ENCODE measurements at places on chromosomes 4 and X. TPM values are rescaled to one million over a fixed set of nuclear protein-coding genes. Genes with fewer than 3 reads are reported as not detected.

The ATOH1 gene
- not detected for total RNA-seq

The MAGEC1 gene
- total RNA-seq: not detected

The NCAPG gene
- total RNA-seq: 15.6 TPM

GRCh38 chr4:90546114-90546513, 418.9 kb downstream of the CCSER1 start:
- no peak for DNase-seq

DNA sequence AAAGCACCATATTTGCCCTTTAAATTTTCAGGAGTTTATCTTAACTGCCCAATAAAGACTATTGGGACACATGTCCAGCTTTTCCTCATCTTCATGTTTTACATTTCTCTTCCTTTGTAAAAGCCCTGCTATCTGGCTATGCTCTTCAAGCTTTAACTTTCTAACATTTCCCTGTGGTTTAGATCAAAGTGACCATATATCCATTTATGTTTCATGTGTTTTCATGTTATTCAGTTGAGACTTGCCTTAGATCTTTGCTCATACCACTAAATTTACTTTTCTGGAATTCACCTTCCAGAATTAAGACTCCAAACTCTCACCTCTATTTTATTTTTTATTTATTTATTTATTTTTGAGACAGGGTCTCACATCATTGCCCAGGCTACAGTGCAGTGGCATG, 78.5 kb downstream of the EFHC2 start:
- DNase-seq: no peak

DNA sequence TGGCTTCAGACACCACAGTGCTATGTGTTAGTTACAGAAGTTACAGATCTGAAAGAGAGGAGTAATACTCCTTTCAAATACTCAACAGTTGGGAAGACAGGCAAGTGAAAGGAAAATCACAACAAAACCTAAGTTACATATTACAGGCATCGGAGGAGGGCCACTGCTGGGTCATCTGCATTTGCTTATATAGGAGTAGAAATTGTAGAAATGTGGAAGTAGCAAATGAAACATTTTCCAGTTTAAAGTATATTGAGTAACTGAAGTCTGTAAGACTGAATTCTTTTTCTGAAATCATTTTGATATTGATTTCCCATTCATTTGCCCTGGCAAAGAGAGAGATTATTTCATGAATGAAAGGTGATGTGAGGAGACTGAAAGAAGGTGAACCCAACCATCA, 201.7 kb downstream of the SPRY1 start:
- no peak for DNase-seq

DNA sequence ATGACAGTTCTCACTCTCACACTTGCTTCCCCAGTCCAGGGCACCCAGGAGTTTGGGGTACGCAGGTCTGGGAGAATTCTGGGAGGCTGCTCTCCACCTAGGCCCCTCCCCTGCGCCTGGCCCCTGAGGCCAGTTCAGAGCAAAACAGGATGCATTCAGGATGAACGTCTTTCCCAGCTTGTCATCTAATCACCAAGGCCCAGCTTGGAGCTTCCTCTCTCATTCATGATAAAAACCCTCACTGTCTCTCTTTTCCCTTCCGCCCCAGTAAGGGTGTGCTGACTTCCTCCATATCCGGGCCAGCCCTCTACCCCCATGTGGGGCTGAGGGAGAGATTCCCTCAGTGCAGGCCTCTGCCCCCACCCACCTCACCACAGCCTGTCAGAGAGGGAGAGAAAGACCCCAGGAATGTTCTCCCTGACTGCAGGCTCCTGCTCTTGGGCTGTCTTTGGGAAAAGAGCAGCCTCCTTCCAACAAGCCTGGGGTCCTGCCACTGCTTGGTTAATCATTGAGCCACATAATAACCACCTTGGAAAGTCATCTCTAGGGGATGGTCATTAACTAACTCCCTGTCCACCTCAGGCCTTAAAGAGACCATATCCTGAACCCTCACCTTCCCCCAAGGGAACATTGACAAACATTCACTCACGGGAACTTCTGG, 50.1 kb downstream of the STARD8 start:
- no peak for DNase-seq

GRCh38 chr4:64001229-64001898, 407.9 kb downstream of the TECRL start:
- DNase-seq: no peak

DNA sequence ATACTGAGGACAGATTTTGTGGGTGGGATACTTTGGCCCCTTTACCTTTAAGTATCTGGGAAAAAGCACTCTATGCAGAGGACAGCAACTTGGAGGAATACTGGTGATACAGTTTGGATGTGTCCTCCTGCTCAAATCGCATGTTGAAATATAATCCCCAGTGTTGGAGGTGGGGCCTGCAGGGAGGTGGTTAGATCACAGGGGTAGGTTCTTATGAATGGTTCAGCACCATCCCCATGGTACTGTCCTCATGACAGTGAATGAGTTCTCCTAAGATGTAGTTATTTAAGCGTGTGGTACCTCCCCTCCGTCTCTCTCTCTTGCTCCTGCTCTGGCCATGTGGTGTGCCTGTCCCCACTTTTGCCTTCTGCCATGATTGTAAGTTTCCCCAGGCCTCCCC, 24.6 kb downstream of the GPAT3 start:
- no peak for DNase-seq
